ENCODE measurements at places on chromosomes 3 and 15. TPM values are rescaled to one million over a fixed set of nuclear protein-coding genes. Genes with fewer than 3 reads are reported as not detected.

Gene CCR1
- 1.4 TPM for total RNA-seq

Gene MUC4
- total RNA-seq = not detected

Gene SPESP1
- 1.6 TPM for total RNA-seq

Gene CD276
- 81.7 TPM for total RNA-seq

Gene SHQ1
- 8.7 TPM for total RNA-seq

Gene EIF4A2
- 209 TPM for total RNA-seq

Gene ACTL6A
- 66.2 TPM for total RNA-seq

Gene ZPLD1
- 0.38 TPM for total RNA-seq

Gene CLEC3B
- 42.3 TPM for total RNA-seq

Gene GATA2
- 2.4 TPM for total RNA-seq

DNA sequence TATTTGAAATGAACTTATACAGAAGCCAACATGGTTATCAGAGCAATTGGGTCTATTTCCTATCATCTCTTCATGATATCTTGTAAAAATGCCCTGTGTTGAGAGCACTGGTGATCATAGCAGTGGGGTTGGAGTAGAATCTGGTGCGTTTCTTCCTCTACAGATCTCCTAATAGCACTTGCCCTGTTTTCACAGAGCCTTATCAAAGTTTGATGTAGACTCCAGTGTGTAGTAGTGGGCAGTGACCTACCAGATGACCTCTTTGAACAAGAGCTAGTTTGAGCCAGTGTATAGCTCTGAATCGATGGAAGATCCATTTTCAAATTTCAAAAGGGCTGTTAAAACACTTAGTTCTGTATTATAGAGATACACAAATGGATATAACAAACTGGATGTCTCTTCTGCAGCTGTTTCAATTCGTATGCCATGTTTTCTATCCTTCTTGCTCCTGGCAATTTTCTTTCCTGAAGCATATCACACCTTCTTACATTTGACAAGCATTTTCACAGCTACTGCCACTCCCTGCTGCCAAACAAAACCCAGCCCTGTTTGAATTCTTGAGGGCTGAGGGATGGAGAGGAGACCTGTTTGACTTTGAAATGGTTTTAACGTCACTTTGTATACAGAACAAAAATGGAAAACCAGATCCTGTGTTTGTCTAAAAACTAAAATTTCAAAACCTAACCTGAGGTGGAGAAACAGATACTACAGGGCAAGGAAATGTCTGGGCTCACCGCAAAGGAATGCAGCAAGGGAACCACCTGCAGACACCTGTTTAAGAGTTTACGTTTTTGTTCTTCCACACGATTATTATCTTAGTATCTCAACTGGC is 354.5 kb upstream of the TPRG1 start:
- DNase-seq = no peak

- peak; percentile 68 for DNase-seq
Measured at GRCh38 chr3:52153389-52154096, 680 bp downstream of the POC1A start.

DNA sequence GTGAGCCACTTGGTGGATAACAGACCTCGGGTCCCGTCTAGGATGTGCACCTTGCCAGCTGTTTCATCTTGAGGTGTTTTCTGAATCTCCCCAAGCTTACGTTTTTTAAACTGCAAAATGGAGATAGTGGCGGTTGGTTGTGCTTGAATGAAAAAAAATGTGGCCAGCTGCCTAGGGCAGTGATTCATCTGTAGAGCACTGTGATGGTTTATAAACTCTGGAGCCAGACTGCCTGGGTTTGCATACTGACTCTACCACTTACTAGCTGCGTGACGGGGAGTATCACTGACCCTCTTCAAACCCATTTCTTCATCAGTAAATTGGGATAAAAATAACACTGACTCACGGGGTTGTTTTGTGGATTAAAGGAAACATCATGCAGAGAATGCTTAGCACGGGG is 159.1 kb downstream of the CHL1 start:
- no peak for DNase-seq

DNA sequence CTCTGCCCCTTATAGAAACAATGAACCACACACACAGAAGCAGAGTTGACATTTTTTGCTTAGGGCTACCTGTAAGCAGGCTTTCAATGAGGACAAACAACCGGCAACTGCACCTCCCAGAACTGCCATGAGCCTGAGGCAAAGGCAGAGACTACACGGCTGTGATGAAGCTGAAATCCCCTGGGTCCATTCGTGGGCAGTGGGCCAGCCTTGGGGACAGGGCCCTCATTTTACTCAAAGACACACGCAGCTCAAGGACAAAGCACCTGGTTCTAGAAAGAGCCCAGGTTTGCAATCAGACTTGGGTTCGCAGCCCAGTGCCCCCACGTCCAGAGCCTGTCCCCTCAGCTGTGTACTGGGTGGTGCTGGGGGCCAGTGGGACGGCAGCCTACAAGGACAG is 17.9 kb downstream of the FAM174B start:
- peak; percentile 79 for DNase-seq

- no peak for DNase-seq
Measured at GRCh38 chr3:123568034-123568433, 16.8 kb downstream of the HACD2 start.

DNA sequence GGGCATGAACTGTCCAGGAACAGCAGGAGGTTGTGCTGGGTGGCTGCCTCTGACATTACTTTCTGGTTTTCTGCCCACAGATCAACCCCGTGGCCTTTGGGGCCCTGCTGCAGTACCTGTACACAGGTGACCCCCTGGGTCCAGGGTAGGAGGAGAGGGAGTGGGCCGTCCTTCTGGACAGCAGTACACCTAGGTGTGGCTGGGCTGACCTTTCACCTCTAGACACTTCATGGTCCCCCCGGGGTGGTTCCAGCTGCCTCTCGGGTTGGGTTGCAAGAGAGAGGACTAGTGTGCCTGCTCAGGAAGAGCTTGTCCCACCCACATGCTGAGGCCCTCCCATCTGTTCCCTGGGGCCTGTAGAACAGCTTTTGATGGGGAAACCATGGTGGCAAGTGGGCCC is 3.7 kb downstream of the ABTB1 start:
- DNase-seq = peak; percentile 59

GRCh38 chr3:52834871-52835501 is at the start of gene MUSTN1:
MUSTN1 (minus strand) TSS chr3:52835019; CDS start chr3:52834948, 71 bp downstream.
- no peak for DNase-seq

DNA sequence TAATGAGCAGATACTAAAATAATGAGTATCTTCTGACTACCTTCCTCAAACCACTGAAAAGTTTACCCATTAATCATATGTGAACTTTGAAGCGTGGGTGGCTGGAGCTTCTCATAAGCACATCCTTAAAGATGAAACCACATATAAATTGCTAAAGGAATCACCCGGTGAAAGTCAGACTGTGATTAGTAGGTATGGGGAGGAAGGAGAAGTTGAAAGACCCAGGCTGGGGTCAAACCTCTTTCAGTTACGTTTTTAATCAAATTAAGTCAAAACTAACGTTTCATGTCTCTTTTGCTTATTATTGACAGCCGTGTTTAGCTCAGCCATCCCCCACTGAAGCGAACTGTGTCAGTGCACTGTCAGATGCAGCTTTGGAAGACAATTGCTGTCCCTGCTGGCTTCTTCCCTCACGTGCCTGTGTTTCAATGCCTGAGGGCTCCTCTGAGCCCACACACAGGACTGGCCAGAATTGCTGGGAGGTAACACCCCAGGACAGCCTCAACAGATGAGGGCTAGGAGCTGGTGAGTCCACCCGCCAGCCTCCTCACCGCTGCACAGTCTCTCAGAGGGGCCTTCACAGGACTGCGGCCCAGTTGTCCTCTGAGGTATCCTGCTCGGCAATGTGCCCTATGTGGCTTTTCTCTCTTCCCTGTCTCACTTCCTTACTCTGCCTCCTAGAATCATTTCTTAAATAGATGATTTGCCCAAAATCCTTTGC is 29.3 kb upstream of the SH3BP5 start:
- no peak for DNase-seq

- DNase-seq = no peak
Measured at GRCh38 chr3:43455233-43455632, 166.6 kb downstream of the ANO10 start.

DNA sequence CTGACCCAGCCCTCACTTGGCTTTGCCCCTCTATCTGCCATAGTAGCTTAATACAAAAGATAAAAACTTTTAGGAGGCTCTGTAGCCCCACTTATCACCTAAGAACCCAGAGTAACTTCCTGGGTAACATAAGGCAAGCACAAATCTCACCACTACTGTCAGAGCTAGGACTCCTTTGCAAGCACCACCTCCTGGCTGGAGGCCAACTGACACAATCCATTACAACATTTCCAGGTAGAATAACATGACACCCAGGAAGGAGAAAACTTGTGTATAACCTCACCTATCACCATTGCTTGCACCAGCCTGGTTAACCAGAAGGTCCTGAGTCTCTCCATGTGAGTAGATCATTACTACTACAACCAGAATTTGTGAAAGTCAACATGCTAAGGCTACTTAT is 230.0 kb downstream of the TUSC7 start:
- no peak for DNase-seq

DNA sequence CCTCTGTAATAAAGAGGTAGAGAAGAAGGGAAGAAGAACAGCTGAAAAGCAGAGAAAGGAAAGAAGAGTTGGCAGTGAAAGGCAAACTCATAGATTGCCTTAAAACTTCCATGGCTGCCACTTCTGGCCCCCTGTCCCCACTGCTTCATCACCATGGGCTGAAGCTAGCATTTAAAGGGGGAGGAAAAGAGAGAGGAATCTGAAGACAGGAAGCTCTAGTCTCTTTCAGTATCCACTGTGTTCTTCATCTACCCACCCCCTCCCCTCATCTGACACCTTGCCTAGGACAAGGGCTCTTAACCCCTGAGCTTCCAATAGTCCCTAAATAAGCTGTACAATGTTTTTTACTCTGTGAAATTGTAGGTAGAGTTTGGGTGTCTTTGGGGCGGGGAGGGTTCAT is 60.6 kb downstream of the ALCAM start:
- no peak for DNase-seq

GRCh38 chr3:124362455-124362854 is 367.8 kb upstream of the UMPS start:
- DNase-seq = no peak

- DNase-seq = no peak
Measured at GRCh38 chr3:71355862-71356261, 227.7 kb downstream of the FOXP1 start.

DNA sequence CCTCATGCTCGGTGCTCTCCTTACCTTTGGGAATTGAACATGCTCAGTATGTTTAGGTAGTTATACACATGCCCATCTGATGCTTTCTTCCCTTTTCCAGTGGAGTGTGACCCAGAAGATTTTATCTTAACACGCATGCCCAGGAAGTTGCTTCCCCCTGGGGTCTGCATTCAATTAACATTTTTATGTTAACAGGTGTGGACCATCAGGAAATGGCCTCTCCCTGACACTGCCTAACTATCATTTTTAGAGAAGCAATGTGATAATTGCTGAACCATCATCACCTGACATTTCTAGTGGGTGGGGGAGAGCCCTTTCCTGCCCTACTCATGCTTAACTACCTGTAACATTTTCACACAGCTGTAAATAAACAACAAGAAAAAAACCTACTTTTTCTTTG is 55.1 kb upstream of the TGFBR2 start:
- no peak for DNase-seq

- no peak for DNase-seq
Measured at GRCh38 chr3:87626546-87626945, 350.2 kb upstream of the POU1F1 start.

- no peak for DNase-seq
Measured at GRCh38 chr15:29126821-29127461, 142.7 kb downstream of the NSMCE3 start.

DNA sequence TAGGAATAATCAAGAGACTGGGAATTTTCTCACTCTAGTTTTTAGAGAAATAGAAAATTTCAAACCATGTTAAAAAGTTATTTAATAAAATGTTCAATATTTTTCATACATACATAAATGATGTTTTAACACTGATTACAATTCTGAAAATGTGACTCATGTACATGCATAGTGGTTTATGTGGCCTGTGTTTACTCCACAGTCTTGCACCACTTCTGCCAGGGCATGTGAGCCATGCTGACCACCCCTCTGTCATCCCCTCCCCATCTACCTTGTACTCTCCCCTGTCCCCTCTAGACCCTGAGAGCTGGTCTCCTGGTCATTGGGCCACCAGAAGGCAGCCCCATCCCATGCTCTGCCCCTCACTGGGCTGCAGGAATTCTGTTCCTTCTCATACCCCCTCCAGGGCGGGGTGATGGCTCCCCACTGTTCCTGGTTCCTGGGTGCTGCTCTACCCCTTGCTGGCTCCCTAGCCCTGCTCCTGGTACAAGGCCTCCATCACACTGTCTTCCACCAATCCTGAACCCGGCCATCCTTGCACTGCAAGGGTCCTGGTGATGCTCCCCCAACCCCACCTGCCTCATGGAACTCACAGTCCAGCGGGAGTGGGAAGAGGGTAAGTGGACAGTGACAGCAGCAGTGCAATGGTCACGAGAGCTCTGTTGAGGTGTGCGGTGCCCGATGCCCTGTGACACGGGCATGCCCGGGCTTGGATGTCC is 24.2 kb upstream of the SLC41A3 start:
- DNase-seq = no peak

- DNase-seq = no peak
Measured at GRCh38 chr3:169699536-169700050, 36.1 kb upstream of the MECOM start.

- DNase-seq = no peak
Measured at GRCh38 chr3:45204136-45204535, 22.0 kb downstream of the TMEM158 start.

DNA sequence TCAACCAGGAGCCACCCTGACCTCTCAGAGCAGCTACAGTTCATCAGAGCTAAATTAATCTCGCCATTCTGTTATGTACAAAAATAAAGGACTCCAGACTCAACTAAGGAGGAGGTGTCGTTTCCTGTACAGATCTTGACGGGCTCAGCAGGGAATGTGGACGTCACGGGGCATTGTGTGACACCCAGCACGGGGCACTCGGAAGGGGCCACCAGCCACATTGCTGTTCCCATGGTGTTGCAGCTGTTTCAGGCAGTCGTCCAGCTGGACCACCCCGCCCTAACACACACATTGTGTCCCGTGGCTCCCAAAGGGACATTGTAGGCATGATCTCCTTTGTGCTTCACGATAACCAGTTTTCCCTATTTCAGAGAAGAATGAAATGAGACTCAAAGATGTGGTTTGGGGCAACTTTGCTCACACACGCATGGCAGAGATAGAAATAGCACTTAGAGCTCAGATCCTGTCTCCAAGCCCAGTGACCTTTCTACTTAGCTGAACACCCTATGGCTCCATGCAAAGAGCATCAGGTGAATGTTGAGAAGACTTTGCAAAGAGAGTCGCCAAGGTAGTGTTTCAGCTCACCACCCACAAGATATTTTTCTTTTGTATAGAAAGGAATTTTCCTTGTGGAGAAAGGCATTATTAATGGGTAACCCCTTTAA is 5.5 kb downstream of the SSUH2 start:
- no peak for DNase-seq

GRCh38 chr3:130941793-130942192 is 47.9 kb downstream of the ATP2C1 start:
- no peak for DNase-seq

DNA sequence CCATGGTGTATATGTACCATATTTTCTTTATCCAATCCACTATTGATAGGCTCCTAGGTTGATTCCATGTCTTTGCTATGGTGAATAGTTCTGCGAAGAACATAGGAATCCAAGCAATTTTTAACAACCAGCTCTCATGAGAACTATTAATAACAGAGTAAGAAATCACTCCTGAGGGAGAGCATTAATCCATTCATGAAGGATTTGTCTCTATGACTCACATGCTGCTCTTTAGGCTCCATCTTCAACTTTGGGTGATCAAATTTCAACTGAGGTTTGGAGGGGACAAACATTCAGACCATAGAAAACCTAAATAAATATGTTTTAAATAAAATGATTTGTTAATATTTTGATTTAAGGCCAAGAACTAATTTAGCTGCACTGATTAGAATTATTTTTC is 147.4 kb downstream of the NSUN3 start:
- DNase-seq = no peak

- no peak for DNase-seq
Measured at GRCh38 chr3:133301731-133302130, 98.1 kb upstream of the BFSP2 start.

All from suprapubic skin (tissue), 4 donors.